Stimulated activated naive CD8-positive, alpha-beta T cell treated with anti-CD3 and anti-CD28 coated beads, Interleukin-15, amount 100 ng/mL, for 72 hours (primary cell): ENCODE measurements at places on chromosomes 3 and 15.

GRCh38 chr3:183650554-183650953 lies 15.1 kb downstream of the KLHL24 start:
- DNase-seq, result no peak

DNA sequence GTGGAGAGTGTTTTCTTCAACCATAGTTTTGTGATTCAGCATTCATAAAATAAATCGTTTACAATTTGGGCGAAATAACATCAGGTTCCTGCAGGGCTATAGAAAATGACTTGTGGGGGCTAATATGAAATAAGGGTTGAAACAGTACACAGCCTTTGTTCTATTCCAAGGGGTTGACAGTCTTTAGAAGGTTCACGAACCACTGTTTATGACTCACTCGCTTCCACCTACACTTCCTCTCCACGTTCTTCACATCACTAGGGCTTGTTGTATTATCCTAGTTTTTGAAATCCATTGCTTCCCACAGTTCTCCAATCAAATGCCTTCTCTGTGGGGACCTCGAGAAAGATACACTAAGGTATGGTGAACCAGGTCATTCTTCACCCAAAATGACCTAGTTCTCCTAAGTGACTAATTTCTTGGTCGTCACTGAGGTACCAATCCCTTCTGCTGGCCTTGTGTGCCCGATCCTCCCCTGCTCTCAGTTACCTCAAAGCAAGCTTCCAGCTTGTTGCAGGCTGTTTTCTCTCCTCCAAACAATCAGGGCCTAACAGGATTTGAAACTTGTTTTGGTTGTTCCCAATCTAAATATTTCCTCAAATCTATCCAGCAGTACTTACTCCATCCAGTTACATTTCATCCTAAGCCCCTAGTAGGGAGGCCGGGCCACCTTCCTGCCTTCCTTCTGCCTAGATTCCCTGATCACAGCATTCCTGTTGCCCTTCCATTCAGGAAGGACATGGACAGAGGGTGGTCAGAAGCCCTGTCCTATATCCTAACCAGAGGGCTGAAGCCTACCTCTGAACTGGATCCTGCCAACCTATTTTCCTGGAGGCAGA lies 23.1 kb upstream of the TBL1XR1 start:
- DNase-seq, result no peak

GRCh38 chr3:159091936-159092335 lies 290.1 kb downstream of the MFSD1 start:
- no peak for DNase-seq

- no peak for DNase-seq
Measured at GRCh38 chr15:25175789-25176615, 221.2 kb downstream of the SNRPN start.

DNA sequence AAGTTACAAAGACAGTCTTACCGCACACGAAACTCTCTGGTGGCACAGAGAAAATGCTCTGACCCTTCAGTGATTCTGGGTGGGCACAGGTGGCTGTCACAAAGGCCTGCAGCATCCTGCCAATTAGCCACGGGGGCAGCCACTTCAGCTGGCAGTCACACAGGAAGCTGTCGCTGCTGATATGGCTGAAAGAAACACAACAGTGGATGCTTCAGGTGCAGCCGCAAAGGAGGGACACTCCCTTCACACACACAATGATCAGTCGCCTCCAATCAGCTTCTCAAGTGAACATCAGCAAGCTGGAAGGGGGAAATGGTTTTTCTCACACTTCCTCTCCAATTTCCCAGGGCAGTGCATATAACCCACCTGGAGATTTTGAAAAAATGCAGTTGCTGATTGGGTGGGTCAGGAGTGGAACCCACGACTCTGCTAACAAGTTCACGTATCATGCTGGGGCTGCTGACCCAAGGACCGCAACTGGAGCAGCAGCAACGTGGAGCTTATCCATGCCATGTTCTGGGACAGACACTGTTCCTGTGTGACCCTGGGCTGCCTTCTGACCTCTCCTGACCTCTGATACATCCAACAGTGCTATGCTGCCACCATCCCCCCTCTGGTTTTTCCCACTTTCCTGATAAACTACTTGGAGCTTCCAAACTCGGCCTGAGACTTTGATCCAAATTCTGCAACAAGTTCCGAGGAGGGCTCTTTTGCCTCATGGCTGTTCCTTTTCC lies 106.6 kb downstream of the LRIG1 start:
- peak; percentile 45 for DNase-seq

DNA sequence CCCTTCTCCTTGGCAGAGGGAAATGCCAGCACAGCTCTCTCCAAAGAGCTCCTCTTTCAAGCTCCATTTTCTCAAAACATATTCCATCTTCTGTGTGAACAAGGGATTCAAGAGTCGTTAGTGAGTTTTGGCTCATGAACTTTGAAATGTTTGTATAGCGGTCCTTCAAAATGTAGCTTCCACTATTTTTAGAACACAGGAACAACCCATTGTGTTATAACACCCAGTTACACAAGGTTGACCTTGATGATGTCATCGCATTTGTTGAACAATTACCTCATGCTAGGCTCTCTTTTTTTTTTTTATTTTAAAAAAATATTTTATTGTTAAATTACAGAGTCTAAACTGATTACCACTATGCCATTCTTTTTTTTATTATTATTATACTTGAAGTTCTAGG lies 251.7 kb downstream of the THSD4 start:
- no peak for DNase-seq

DNA sequence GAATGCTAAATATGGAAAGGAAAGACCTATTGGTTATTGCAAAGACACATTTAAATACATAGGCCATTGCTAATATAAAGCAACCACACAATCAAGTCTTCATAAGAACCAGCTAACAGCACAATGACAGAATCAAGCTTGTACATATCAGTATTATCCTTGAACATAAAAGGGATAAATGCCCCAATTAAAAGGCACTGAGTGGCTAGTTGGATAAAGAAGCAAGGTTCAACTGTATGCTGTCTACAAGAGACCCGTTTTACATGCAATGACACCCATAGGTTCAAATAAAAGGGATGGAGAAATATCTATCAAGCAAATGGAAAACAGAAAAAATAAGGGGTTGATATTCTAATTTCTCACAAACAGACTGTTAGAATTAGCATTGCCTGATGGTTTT lies 706.1 kb downstream of the EPHA3 start:
- DNase-seq, result no peak

DNA sequence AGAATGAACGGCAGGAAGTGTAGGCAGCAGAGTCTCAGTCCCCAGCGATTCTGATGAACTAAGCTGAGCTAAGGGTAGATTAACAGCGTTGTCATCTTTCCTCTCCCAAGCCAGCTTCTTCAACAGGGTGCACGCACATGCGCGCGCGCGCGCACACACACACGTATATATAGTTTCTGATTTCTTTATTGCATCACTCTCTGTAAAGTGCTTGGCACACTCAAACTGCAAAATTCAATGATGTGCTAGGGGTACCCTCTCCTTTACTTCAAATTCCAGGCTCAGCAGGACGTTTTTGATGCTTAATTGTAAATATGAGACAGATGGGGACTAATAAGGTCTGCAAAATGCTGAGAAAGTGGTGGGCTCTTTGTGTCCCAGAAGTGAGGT lies 26.1 kb upstream of the VPS8 start:
- DNase-seq, result no peak

DNA sequence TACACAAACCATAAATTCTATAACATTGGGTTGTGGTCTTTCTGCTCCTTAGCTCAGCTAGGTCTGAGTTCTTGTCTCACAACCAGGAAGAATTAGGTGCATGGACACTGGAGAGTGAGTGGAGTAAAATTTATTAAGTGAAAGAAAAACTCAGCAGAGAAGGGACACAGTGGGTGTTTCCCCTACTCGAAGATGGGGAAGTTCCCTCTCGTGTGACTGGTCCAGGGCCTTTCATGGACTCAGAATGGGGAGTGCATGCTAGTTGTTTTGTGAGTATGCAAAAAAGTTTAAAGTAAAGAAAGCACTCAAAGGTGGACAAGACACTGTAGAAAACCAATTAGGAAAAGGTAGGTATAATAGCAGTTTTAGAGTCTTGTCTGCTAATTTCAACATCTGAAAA lies 215.5 kb upstream of the RORA start:
- no peak for DNase-seq

DNA sequence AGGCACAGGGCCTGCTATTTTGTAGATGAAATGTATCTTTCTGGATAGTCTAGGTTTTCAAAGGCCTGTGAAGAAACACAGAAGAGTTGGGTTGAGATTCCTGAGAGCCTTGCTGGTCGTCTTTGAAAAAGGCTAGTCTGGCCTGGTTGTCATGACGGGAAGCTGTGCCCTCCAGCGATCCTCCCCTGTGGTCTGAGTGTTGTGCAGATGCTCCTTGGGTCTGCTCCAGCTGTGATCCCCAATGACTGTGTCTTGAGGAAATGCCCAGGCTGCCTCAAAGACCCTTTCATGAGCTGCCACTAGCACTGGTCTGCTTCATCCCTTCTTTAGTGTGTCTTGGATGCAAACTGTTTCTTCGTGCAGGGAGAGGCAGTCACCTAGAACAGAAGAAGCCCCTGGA lies 111.0 kb upstream of the SYNPR start:
- DNase-seq, result no peak

DNA sequence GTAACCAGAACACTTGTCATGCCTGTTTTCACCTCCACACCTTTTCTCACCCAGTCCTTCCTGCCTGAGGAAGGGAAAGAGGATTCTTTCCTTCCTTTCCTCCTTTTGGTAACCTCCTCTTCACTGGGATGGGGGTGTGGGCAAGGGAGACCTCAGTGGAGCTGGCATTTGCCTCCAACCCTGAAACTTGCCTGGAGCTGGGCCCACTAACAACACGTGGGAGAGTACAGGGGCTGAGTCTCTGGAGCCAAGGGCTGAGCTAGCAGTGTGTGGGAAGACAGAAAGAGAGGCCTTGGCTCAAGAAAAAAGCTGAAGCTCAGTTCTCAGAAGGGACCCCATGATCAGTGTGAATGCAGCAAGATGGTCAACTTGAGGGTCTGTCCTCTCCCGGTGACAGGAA lies 86.6 kb upstream of the SLC6A11 start:
- DNase-seq, result no peak

- DNase-seq, result no peak
Measured at GRCh38 chr15:28260722-28261121, 61.3 kb downstream of the HERC2 start.

DNA sequence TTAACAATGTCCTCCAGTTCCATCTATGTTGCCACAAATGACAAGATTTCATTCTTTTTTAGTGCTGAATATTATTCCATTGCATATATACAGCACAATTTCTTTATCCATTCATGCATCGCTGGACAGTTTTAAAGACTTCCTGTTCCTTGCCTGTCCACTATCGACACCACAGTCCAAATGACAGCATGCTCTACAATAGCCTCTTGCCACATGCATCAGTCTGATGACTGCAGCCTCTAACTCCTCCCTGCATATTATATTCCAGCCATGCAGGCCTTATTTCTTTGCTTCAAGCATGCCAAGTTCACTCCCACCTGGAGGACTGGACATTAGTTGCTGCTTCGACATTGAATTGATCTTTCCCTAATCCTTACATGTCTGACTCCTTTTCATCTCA lies 306.2 kb downstream of the FOXP1 start:
- no peak for DNase-seq

GRCh38 chr3:195821403-195822130 lies 9.8 kb upstream of the MUC4 start:
- DNase-seq, result no peak

DNA sequence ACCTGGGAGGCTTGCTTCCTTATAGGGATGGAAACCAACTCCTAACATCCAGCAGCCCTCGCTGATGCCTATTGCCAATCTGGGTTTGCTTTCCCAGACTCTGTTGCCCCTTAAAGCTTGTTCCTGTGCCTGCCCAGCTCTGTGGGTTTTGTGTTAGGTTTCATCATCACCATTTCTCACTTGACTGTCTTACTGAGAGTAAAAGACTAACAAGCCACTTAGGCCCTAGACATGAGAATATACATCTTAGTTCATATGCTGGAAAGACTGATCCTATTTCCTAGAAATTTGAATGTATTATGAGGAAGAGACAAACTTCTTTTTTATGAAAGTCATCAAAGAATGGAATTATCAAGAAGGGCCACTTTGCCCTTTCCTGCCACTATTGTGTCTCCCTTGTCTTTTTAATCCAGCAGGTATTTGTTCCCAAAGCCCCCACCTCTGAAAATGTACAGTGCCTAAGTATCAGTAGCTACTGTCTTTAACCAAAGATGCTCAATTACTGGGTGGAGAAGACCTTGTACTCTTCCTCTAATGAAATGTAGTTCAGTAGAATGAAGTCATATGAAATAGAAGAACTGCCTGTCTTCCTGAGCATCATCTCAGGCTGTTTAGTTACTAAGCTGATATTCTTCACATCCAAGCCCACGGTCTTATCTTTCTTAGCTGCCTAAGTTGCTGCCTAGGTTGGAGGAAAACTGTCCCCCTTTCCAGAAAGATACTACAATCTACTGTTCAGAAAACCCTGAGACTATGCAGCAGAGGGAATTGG lies 59.8 kb upstream of the ZPLD1 start:
- DNase-seq, result no peak

DNA sequence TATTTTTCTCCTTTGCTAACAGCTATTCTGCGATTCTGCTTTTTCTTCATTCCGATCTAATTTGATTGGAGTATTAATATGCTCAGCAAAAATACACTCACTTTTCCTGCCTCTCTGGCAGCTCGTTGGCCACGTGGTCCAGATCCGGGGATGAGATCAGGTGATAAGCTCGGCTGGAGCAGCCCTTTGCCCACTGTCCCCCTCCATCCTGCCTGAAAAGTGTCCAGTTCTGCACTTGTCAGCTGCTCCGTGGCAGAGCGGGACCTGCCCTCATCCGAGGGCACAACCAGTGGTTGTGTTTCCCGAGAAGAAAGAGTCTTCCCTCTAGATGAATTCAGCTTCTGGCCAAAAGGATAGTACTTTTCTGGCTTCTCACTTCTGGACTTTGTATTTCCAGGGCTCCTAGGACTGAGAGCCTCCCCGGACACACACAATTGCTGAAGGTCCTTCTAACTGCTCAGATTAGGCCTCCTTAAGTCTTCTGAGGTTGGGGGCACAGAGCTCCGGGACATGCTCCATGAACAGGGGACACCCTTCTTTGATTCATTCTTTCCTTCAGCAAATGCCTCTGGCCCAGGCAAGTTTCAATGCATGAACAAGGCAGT lies 103.9 kb upstream of the ALDH1A3 start:
- no peak for DNase-seq

GRCh38 chr3:67018789-67019526 lies 20.9 kb downstream of the KBTBD8 start:
- DNase-seq, result no peak

DNA sequence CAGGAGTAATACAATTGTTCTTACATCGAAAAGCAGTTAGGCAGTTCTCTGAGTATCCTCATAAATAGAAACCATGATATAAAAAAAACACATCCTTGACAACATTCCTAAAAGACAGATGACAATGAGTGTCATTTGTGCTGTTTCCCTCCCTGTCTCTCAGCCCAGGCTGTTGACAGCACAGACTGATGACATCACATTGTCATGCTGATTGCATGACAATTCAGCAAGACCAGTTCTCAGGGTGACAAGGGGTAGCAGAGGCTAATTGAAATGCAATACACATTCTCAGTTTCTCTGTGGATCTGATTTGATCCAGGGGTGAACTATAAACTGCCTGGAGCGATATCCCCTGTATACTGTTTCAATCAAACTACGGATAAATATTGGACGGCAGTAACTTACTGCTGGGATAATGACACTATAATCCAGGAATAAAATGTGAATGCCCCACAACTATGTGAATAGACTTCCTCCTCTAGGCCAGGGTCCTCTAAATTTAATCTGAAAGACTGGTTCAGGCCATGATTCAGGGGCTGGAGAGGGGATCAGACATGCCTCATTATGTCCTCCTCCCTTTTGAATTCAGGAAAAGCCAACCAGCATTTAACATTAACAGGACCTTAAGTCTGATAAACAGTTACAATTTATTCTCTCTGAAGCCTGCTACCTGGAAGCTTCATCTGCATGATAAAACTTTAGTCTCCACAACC lies 16.7 kb upstream of the EIF1B start:
- DNase-seq, result no peak

GRCh38 chr3:57025237-57025636 lies 35.2 kb upstream of the SPATA12 start:
- DNase-seq, result no peak
